ENCODE measurements at places on chromosomes 7 and 10.

DNA sequence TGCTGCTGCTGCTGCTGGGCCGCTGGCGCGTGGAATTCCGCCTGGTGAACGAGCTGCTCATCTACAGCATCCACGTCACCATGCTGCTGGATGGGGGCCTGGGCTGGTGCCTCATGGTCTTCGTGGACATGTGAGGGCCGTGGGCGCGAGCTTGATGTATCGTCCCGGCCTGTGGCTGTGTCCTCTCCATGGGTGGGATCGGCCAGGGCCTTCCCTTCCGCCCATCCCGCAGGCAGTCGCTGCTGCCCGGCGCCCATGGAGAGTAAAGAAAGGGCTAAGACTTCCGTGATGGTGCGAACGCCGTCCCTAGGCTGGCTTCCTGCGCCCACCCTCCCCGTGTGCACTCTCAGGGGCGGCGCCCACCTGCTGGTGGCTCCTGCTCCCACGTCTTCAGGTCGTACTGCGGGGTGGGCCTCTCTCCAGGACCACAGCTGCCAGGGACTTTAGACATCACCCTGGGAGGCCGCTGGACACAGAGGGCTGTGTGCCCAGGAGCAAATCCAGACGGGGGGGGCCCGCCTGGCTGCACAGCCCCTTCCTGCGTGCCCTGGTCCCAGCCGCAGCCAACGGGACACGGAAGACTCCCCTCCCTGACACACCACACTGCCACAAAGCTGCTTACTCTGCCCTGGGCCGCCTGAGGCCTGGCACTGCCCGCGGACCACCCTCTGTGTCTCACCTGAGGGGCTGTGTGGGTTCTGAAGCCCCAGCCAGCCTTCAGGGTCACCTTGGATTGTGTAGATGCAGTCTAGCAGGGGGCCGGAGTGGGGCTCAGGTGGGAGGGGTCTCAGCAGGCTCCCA, 167.5 kb downstream of the SEPTIN7 start:
- no peak for DNase-seq

GRCh38 chr10:131081376-131081775, 230.1 kb downstream of the TCERG1L start:
- no peak for DNase-seq

DNA sequence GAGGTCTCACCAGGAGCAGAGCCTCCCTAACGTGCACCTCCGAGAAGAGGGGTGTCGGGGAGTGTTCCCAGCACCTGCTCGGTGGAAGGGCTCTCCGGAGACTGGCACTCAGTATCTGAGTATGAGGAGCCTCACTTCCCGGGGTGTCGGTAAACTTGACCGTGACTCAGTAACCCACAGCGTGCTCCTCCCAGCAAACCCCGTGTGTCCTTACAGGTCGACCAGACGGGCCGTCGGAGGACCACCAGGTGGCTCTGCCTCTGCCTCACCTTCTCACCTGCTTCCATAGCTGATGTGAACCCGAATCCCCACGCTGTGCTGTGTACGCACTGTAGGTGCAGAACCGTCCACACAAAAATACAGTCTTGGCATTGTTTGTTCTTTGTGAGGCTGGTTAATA, 29.0 kb upstream of the KNDC1 start:
- DNase-seq: no peak

GRCh38 chr10:5284311-5285057, 80.3 kb upstream of the UCN3 start:
- DNase-seq: no peak

DNA sequence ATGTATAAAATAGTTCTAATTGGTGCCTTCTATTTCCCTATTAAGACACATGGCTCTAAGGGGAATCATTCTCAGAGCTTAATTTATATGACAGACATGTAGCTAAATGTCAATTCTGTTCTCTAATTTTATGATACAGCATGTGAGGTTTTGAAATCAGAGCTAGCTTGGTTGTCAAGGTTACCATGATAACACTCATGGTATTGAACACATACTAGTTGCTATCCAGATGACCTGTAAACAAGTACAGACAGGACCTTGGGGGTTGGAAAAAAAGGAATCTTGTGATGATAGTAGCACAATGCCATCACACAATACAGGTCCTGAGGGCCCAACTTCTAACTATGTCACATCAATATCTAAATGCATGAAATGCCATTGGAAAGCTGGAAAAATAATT, 49.2 kb downstream of the RHOBTB1 start:
- DNase-seq: no peak

- DNase-seq: no peak
These were observed 105.4 kb upstream of the RHOBTB1 start for GRCh38 chr10:61049386-61049785.

GRCh38 chr7:49158321-49158720, 234.0 kb downstream of the CDC14C start:
- no peak for DNase-seq

GRCh38 chr7:142796501-142797390, 26.0 kb downstream of the PRSS2 start:
- no peak for DNase-seq

DNA sequence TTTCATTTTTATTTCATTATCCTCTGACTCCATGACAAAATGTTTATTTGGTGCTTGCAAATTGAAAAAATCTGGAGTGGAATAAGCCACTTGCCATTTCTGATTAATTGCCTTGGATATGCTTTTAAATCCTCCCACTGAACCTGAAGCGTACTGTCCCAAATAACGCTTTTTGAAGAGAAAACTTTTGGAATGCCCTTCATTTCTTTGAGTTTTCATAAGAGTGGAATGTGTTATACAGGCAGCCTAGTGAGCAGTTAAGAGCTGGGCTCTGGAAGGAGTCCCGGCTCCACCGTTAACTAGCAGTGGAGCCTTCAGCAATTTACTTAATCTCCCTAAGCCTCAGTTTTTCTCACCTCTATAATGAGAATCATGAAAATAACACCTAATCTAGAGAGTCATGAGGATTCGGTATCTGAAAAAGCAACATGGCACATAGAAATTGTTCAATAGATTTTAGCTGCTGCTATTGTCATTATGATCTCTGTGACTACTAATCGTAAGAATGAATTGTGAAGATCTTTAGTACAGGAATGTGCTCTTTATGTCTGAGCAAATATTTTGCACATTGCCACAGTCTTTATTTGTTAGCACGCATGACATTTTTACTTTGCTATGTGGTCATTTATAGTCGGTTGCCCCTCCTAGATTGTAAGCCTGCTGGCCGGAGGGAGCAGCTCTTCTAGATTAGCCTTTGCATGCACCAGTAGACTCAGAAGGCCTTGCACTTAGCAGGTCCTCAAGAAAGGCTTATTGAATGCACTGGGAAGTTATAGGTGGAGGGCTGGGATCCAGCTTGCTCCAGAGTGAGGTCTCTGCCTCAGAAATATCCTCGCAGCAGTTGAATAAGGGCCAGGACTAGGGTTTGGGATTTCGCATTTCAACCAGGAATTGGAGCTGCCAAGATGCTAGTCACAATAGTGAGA, 59.4 kb downstream of the PLCE1 start:
- DNase-seq: no peak

- no peak for DNase-seq
These were observed 154.8 kb upstream of the PRSS58 start for GRCh38 chr7:142412551-142413193.

DNA sequence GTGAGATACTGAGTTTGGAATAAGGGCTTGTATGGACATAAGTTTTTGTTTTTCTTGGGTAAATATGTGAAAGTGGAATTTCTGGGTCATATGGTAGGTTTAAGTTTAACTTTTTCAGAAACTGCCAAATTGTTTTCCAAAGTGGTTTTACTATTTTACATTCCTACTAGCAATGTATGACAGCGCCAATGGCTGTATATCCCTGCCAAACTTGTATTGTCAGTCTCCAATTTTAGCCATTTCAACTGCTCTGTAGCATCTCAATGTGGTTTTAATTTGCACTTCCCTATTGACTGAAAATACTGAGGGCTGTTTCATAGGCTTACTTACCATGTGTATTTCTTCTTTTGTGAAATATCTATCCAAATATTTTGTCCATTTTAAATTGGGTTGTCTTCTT, 90.5 kb upstream of the ZNF32 start:
- DNase-seq: no peak

DNA sequence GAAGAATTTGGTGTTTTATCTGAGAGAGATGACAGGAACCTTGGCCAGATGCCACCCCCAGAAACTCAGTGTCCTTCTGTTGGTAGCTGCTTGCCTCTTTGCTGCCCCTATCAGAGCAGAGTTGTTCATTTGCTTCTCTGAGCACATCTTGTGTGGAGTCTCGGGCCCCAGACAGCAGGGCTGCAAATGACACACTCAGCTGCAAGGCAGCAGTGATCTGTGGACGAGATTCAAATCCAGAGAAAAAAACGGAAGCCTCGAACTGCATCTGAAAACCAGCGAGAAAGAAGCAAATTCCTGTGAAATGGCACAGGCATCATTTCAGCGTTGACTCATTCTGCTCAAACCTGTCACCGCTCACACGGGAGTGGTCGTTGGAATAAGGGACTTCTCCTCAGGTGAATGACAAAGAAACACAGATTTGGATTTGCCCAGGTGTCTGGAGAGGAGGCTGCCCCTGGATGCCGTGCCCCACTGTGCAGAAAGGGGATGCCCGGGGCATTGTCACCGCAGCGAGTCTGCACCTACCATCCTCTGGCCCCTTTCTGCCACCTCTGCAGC, 144.7 kb downstream of the PFKFB3 start:
- DNase-seq: no peak

DNA sequence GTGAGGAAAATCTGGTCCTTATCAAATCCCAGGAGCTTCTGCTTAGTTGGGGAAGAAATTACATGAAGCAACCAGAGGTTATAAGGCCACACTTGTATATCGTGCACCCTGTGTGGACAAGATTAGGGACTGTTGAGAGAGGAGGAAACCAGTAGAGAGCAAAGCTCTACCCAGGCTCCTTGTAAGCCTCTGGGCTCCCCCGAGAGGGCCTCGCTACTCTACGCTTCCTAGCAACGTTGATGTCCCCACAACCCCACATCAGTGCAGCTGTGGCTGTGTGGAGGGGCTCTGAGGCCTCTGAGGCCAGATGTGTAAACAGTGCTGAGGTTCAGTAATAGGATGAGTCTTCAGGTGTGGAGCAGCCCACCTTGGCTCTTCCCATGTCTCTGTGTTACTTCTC, 16.0 kb downstream of the HIF1AN start:
- DNase-seq: no peak

- no peak for DNase-seq
These were observed 81.8 kb upstream of the CAV2 start for GRCh38 chr7:116417593-116418345.

DNA sequence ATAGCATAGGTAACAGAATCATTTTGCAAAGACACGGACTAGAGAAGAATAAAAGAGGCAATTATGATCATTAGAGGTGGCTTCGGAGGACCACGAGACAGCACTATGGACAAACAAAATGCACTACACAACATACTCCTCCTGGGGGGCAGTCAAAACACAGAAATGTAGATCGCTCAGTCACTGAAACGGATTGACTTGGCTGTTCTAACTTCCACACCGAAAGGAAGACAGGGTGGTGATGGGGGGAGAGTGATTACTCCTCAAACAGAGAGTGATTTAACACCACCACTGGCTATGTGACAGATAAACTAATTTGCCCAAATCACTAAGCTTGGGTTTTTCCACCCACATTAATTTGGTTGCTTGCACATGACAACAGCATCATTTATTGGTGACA, 14.1 kb upstream of the PPA1 start:
- peak; percentile 28 for DNase-seq

GRCh38 chr7:252981-253380, 37.0 kb upstream of the FOXL3 start:
- no peak for DNase-seq

- DNase-seq: no peak
These were observed 23.4 kb downstream of the MCMBP start for GRCh38 chr10:119849031-119849789.

DNA sequence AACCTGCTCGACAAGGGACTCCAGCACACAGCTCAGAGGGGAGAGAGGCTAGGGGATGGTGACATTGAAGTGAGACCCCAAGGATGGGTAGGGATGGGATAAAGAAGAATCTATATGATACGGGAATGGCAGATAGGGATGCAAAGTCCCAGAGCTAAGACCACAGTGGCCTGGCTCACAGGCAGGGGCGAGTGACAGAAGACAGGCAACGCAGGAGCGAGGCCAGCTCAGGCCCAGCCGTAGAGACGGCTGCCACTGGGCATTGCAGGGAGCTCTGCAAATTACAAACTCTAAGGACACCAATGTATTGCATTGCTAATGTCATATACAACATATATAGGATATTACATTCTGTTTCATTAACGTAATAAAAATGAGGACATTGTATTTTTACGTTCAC, 131.4 kb downstream of the TCERG1L start:
- no peak for DNase-seq

DNA sequence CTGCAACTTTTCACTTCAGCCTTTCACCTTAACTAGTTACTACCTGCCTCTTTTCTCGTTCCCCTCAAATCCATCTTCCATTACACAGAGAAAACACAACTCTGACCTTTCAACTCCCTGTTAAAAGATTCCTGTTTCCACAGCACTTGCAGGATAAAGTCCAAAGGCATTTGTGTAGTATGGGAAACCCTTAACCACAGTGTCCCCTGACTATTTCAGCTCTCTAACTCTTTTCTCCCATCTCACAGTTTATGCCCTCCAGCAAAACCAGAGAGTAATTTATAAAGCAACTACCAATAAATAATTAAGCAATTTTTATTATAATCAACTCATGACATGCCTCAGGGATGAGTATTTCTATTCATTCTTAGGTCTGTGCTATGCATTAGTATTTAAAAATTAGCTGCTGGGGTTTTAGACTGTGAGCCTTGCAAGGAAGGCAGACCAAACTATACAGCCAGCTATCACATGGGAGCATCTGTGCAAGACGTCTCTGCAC, 51.0 kb downstream of the COL1A2 start:
- no peak for DNase-seq

- DNase-seq: no peak
These were observed at the start of gene LRMDA for GRCh38 chr10:75431180-75432111. Gene LRMDA, plus strand, starts transcription at chr10:75431624.

DNA sequence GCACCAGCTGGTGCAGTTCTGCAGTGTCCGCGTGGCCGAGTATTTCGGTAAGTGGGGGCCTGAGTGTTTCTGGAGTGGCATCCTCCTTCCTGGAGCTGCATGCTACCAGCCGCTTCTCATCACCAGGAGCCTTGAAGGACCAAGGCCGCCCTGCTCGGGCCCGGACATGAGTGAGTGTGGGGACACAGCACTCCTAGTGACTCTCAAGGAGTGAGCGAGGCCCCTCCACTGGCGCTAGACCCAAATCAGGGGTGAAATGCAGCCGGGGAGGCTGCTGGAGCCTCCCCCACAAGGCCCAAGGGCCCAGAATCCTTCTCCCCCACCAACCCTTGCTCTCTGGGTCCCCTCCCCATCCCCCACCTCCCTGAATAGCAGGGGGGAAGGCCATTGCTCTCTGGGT, 48.0 kb downstream of the CAMK2B start:
- DNase-seq: no peak

- DNase-seq: no peak
These were observed 1.9 kb downstream of the BUD31 start for GRCh38 chr7:99410635-99411034.
